ENCODE measurements at places on chromosomes 12 and 14. TPM values are rescaled to one million over a fixed set of nuclear protein-coding genes. Genes with fewer than 3 reads are reported as not detected.

A2ML1 gene
- total RNA-seq: 2.8 TPM

PLA2G1B gene
- not detected for total RNA-seq

LMO3 gene
- not detected for total RNA-seq

PTPRR gene
- 0.22 TPM for total RNA-seq

MUCL1 gene
- total RNA-seq: not detected

ACOT4 gene
- total RNA-seq: 1.8 TPM

SRRM4 gene
- 1.1 TPM for total RNA-seq

C12orf54 gene
- total RNA-seq: not detected

DNA sequence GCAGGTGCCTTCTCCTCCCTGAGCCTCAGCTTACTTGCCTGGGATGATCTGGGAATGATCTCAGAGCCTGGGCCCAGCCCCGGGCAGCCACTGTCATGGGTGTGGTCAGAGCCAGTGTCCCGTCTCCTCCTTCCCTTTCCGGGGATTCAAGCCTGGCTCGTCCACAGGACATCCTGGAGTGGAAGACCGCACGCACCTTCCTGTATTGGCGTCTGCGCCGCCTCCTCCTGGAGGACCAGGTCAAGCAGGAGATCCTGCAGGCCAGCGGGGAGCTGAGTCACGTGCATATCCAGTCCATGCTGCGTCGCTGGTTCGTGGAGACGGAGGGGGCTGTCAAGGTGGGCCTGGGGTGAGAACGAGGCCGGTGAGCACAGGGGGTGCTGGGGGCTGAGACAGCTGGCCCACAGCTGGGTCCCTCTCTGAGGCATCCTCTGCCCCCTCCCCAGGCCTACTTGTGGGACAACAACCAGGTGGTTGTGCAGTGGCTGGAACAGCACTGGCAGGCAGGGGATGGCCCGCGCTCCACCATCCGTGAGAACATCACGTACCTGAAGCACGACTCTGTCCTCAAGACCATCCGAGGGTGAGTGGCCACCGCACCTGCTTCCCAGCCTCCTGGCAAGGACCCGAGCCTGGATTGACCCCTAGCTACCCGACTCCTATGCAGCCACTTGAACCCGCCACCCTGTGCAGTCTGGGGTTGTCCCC lies 44.0 kb downstream of the FOXN4 start:
- no peak overlapping the region for H3K27ac ChIP-seq
- H3K4me1 ChIP-seq: no peaks in the 10 kb centered on the region
- DNase-seq: no peak
- no peaks in the 10 kb centered on the region for H3K27me3 ChIP-seq
- H3K4me3 ChIP-seq: no peak overlapping the region

GRCh38 chr14:41144370-41144769 lies 462.3 kb upstream of the LRFN5 start:
- DNase-seq: no peak
- H3K36me3 ChIP-seq: peaks cover 2% of the 10 kb centered on the region
- no peaks in the 10 kb centered on the region for H3K4me1 ChIP-seq
- no peaks in the 10 kb centered on the region for H3K27me3 ChIP-seq
- no peak overlapping the region for H3K27ac ChIP-seq

DNA sequence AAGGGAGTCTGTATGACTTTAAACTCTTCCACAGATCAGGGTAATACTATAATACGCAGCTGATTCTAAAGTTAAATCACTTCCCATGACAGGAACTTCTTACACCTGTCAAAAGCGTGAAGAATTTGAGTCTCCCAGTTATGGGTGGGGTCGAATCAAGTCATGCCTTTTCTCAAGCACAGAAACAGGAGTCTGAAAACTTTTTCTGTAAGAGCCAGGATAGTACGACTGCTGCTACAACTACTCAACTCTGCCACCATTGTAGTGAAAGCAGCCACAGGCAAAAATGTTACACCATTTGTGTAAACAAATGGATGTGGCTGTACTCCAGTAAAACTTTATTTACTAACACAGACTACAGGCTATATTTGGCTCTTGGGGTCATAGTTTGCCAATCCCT lies 90.3 kb downstream of the DUSP6 start:
- no peak overlapping the region for H3K4me3 ChIP-seq
- DNase-seq: no peak
- H3K27me3 ChIP-seq: no peaks in the 10 kb centered on the region
- H3K27ac ChIP-seq: no peak overlapping the region
- no peaks in the 10 kb centered on the region for H3K36me3 ChIP-seq

GRCh38 chr12:81859521-81859920 lies 100.4 kb upstream of the PPFIA2 start:
- no peak for DNase-seq
- H3K36me3 ChIP-seq: no peaks in the 10 kb centered on the region
- H3K4me3 ChIP-seq: no peak overlapping the region

- H3K27ac ChIP-seq: no peak overlapping the region
- DNase-seq: no peak
- H3K4me1 ChIP-seq: no peaks in the 10 kb centered on the region
- no peaks in the 10 kb centered on the region for H3K27me3 ChIP-seq
- no peak overlapping the region for H3K4me3 ChIP-seq
- H3K36me3 ChIP-seq: no peaks in the 10 kb centered on the region
Observed at GRCh38 chr14:90810806-90811205, 5.4 kb downstream of the TTC7B start.

GRCh38 chr14:91778217-91778616 lies 46.3 kb upstream of the CATSPERB start:
- H3K4me1 ChIP-seq: no peaks in the 10 kb centered on the region
- no peak for DNase-seq
- H3K27me3 ChIP-seq: no peaks in the 10 kb centered on the region
- H3K36me3 ChIP-seq: no peaks in the 10 kb centered on the region

DNA sequence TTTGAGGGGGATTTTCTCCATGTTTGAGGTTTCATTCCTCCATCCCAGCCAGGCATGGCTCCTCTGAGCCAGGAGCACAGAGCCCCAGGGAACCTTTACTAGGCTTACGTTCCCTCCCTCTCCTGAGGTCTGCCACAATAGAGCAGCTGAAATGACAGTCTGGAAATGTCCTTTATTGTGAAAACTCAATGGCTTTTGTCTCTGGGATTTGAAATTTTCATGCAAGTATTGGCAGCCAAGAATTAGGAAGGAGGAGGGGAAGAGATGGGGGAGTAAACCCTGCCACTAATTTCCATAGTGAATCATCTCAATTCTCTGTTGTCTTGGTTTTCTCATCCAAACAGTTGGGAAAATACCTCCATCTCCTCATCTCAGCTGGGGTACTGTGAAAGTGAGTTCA lies 2.6 kb upstream of the PLEKHG3 start:
- peak overlapping the region; percentile 12 for H3K4me3 ChIP-seq
- H3K36me3 ChIP-seq: no peaks in the 10 kb centered on the region
- H3K4me1 ChIP-seq: peaks cover 18% of the 10 kb centered on the region
- no peaks in the 10 kb centered on the region for H3K27me3 ChIP-seq
- H3K27ac ChIP-seq: peak overlapping the region; percentile 61

DNA sequence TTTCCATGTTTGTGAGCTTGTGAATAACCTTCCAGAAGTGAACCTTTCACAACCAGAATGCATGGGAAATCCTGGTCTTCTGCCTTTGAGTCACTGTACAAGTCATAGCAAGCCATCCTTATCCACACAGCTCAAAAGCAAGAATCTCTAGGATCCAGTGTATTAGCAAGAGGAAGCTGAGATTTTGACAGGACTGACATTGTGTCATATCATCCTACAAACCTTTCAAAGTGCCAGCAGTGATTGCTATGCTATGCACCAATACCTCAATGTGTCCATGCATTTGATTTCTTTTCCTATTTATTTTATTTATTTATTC lies 13.5 kb upstream of the NRDE2 start:
- no peaks in the 10 kb centered on the region for H3K4me1 ChIP-seq
- no peak for DNase-seq
- H3K4me3 ChIP-seq: no peak overlapping the region
- no peaks in the 10 kb centered on the region for H3K27me3 ChIP-seq
- no peak overlapping the region for H3K27ac ChIP-seq

- H3K4me1 ChIP-seq: no peaks in the 10 kb centered on the region
- no peak overlapping the region for H3K27ac ChIP-seq
- no peaks in the 10 kb centered on the region for H3K36me3 ChIP-seq
Observed at GRCh38 chr14:34935488-34935887, 47.3 kb upstream of the SRP54 start.

GRCh38 chr12:124389725-124390441 lies 95.0 kb downstream of the RFLNA start:
- peaks cover 36% of the 10 kb centered on the region for H3K36me3 ChIP-seq
- no peaks in the 10 kb centered on the region for H3K4me1 ChIP-seq
- DNase-seq: no peak
- peak overlapping the region; percentile 70 for H3K4me3 ChIP-seq
- no peaks in the 10 kb centered on the region for H3K27me3 ChIP-seq

DNA sequence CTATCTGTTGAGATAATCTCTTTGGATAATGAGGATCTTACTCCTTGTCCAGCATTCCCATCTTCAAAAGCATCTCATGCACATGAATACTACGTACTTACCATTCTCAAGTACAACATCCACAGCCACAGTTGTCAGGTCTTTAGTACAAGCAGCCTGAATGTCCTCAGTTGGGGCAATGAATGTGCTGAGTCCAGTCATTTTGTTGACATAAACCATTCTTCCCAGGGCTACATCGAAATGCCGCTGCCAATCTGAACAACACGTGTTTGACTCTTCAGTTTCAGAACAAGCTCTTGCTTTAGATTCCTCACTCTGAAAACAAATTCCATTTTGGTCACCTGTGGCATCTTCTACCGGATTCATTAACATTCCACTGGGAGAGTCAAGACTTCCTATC lies 5.0 kb downstream of the MLH3 start:
- H3K27ac ChIP-seq: no peak overlapping the region
- H3K27me3 ChIP-seq: no peaks in the 10 kb centered on the region
- H3K4me1 ChIP-seq: 0 out of 2 replicates have a peak, but pooled peaks cover 2% of the 10 kb centered on the region
- DNase-seq: no peak

GRCh38 chr12:5524116-5524768 lies 92.3 kb downstream of the NTF3 start:
- H3K27me3 ChIP-seq: no peaks in the 10 kb centered on the region
- no peaks in the 10 kb centered on the region for H3K4me1 ChIP-seq
- no peak for DNase-seq
- H3K4me3 ChIP-seq: no peak overlapping the region

DNA sequence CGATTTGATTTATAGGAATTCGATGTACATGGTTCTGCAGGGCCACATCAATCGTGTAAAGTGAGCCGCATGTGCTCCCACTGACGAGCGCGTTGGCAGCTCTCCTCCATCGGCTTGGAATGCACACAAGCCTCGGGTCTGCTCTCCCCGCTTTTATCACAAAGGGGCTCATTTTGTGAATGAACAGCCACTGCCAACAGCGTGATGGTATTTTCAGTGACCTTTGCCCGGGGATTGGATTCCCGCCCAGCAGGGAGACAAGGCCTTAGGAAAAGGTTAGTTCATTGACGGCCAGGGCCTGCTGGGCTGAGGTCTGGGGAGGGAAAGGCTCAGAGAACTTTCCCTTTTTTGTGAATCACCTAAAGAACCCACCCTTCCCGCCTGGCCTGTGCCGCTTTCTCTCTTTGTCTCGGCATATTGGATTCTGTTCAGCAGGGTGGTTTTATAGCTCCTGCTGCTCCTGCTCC lies 232.1 kb downstream of the MSRB3 start:
- DNase-seq: peak; percentile 77
- H3K27ac ChIP-seq: no peak overlapping the region
- no peaks in the 10 kb centered on the region for H3K27me3 ChIP-seq

DNA sequence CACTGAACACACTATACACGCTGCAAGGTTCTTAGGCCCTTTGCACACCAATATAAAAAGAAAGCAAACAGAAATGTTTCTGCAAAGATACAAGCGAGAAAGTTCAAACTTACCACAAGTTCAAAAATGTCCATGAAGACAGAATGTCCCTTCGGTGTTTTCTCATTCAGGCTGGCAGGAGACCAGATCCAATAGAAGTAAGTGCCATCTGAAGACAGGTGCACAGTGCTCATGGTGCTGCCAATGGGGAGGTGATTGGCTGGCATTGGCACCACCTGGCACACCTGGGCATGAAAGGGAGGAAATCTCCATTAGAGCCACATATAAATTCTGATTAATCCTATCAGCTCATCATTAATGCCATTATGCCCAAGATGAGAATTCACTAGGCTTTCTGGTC lies 76.3 kb downstream of the HECTD4 start:
- no peaks in the 10 kb centered on the region for H3K27me3 ChIP-seq
- H3K4me3 ChIP-seq: no peak overlapping the region
- H3K4me1 ChIP-seq: no peaks in the 10 kb centered on the region
- H3K36me3 ChIP-seq: peaks cover 8% of the 10 kb centered on the region
- no peak overlapping the region for H3K27ac ChIP-seq
- DNase-seq: no peak

DNA sequence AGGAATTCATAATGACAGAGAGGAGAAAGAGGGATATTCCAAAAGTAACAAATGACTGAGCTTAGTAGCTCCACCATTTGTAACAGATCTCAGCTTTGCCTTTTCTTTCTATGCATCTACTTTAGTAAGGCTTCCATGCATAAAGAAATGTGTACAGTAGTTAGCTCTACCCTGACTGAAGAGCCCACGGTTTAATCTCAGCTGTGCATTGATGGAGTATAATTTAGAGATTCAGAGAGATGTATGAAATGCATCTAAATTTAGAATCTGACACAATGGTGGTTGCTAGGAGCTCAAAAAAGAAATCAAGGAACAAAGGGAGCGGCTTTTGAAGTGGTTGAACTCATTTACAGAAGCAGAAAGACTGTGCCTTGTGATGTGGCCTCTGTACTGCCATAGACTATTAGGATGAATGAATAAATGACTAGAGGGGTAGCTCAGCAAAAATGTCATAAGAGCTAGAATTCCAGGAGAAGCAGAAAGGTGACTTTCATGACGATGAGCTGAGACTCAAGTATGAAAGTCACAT lies 838.6 kb downstream of the RPS29 start:
- H3K4me3 ChIP-seq: no peak overlapping the region
- 0 out of 3 replicates have a peak, but pooled peaks cover 2% of the 10 kb centered on the region for H3K36me3 ChIP-seq
- no peak for DNase-seq
- H3K4me1 ChIP-seq: no peaks in the 10 kb centered on the region
- H3K27me3 ChIP-seq: no peaks in the 10 kb centered on the region
- H3K27ac ChIP-seq: no peak overlapping the region

GRCh38 chr12:130100634-130101362 lies 61.5 kb upstream of the FZD10 start:
- H3K27ac ChIP-seq: no peak overlapping the region
- no peak for DNase-seq
- no peaks in the 10 kb centered on the region for H3K27me3 ChIP-seq
- no peaks in the 10 kb centered on the region for H3K4me1 ChIP-seq

- H3K4me1 ChIP-seq: peaks cover 6% of the 10 kb centered on the region
- no peaks in the 10 kb centered on the region for H3K36me3 ChIP-seq
- H3K27me3 ChIP-seq: no peaks in the 10 kb centered on the region
Observed at GRCh38 chr14:69663300-69663643, 51.9 kb downstream of the SUSD6 start.

GRCh38 chr14:75570797-75571196 lies 7.6 kb upstream of the FLVCR2 start:
- no peaks in the 10 kb centered on the region for H3K4me1 ChIP-seq
- no peaks in the 10 kb centered on the region for H3K36me3 ChIP-seq
- no peak overlapping the region for H3K27ac ChIP-seq
- no peak overlapping the region for H3K4me3 ChIP-seq

DNA sequence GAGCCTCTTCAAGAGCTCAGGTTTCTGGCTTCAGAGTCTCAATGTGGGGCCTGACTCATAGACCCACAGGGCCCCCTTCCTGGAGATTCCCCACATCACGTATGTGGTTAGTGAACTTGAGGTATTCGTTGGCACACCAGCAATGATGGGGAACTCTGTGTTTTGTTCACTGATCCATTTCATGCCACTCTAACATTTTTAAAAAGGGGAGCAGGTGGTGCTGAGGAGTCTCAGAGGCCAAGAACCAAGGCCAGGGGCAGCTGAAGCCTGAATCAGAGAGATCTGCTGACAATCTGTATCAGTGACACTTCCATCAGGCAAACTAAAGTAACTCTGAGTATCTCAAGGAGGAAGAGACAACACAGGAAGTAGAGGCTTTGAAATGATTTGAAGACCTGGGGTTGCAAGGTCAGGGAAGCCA lies 323.4 kb downstream of the VRK1 start:
- H3K4me3 ChIP-seq: no peak overlapping the region
- no peaks in the 10 kb centered on the region for H3K36me3 ChIP-seq
- H3K4me1 ChIP-seq: no peaks in the 10 kb centered on the region
- no peaks in the 10 kb centered on the region for H3K27me3 ChIP-seq

Measured in H9 (cell line).